NCI-H748 treated with DMSO at 0.1 percent for 48 hours (cell line): ENCODE measurements at places on chromosomes 4 and X.

GRCh38 chrX:13077168-13077567 is 32.7 kb upstream of the FAM9C start:
- no peak for DNase-seq

DNA sequence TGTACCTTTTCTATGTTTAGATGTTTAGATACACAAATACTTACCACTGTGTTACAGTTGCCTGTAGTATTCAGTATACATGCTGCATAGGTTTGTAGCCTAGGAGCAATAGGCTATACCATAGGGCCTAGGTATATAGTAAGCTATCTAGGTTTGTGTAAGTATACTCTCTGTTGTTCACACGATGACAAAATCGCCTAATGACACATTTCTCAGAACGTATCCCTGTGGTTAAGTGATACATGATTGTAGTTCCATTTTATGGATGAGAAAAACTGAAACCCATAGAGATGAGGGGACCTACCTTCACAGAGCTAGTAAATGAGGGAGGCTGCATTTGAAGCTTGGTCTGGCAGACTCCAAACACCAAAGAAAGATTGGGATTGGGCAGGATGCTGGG is 79.4 kb upstream of the EFNB1 start:
- no peak for DNase-seq

GRCh38 chr4:26220696-26221095 is 100.1 kb upstream of the RBPJ start:
- DNase-seq = no peak

DNA sequence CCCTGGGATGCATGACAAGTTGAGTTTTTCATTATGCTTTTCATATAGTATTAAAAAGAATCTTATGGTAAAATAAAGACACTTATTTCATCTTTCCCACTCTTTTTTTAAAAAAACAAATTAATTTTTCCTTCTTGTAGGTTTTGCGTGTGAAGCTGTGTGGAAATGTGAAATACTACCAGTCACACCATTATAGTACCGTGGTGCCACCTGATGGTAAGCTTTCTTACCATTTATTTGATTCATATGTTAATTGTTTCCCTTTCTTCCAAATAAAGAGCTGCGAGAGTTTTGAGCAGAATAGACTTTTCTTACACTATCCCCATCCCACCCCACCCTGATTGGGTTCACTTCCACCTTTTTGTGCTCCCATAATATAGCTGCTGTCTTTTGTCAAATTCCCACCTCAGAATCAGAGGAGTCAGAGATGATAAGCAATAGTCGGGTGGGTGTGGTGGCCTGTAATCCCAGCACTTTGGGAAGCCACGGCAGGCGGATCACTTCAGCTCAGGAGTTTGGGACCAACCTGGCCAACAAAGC is 44.3 kb downstream of the CASP6 start:
- no peak for DNase-seq

- no peak for DNase-seq
These were observed 711 bp downstream of the PNMA6E start for GRCh38 chrX:153400146-153401132.

DNA sequence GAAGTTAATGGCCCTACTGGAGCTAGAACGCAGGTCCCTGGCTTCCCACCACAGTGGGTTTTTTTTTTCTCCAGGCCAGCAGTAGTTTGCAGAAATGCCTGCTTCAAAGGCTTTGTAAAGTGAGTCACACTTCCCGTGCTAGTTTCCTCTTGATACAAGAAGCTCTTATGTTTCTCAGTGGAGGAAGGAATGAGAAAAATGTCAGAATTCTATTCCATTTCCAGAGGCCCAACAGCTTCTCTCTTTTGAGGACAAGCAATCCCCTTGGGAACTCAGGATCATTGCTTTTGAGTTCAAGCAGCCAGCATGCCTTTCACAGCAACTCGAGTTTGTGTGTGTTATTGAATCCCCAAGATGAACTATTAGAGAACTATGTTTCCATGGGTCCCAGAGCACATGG is 134.3 kb downstream of the GUCY2F start:
- no peak for DNase-seq

DNA sequence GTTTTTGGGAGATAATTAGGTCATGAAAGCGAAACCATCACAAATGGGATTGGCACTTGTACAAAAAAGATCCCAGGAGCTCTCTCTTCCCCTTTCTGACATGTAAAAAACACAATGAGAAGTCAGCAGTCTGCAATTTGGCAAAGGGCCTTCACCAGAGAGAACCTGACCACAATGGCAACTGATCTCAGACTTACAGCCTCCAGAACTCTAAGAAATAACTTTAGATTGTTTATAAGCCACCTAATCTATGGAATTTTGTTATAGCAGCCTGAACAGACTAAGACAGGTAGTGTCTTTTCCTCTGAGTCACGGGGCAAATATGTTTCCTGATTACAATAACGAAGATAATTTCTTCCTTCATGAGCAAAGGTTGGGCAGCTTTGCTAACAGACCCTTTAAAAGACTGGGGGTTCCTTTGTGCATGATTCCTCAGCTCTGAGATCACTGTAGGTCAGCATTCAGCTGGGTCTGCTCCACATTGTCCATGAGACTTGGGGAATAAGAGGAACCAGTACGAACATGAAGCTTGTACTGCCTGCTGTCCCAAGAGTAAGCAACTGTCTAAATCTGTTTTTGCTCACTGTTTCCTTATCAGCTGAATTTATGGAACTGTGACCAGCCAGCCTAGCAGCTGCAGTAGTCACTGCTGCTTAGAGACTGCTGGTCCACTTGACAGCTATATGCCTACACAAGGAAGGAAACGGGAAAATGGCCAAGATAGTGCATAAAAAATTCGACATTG is 191.6 kb downstream of the ANAPC10 start:
- DNase-seq = no peak

- DNase-seq = no peak
These were observed 81.0 kb downstream of the ADGRA3 start for GRCh38 chr4:22434895-22435294.

DNA sequence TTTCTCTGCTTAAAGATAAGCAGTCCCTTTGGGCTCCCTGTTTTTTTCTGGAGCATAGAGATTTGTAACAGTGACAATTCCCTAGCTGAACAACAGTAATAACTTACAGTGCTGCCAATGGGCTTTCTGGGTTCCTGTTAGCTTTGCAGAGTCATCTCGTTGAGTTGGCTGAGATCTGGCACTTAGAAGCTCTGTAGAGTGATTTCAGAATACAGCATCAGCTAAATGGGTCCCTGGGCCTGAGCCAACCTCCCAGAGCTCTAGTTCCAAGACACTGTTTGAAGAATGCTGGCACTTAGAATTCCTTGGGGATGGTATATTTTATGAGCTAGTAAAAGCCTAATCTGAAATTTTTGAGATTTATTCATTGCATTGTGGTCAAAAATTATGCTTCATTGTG is 43.5 kb upstream of the SERTM2 start:
- DNase-seq = no peak
